ENCODE measurements at places on chromosomes 3 and 15.

GRCh38 chr3:116318370-116318769 lies 126.9 kb downstream of the LSAMP start:
- no peak for ATAC-seq

DNA sequence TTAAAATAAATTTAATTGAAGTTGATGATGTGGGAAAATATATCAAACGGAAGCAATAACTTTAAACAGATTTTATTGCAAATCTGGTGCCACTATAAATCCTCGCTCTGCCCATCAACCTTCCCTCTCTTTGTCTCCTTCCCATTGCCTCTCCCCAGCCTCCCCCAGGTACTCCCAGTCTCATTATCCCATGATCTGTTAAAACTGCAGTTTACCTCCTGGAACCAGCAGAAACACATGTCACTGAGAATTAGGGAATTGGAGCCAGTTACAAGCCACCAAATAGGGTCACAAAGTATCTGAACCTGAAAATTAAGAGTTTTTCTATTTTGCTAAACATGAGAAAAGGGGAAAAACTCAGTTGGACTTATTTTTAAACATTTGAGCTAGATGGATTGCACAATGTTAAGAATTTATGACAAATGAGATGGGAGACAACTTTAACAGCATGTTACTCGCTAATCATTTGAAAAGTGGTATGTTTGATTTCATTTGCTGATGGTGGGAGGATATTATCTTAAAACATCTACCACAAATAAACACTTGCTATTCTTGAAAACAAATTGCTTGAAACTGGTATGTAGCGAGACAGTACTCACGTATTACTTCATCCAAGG lies 2.4 kb downstream of the PLCH1 start:
- no peak for ATAC-seq

DNA sequence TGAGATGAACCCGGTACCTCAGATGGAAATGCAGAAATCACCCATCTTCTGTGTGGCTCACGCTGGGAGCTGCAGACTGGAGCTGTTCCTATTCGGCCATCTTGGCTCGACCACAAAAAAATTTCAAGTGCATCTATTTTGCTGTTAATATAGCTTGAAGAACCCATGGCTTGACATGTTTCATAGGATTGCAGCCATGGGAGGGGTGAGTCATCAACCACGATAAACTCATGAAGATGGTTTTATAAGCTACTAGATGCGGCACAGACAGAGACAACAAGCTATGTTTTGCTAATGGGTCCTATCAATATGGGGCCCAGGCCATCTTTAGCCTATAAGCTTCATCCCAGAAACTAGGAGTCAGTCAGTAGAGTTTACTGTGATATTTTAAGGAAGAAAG lies 100.4 kb upstream of the PHLDB2 start:
- ATAC-seq, result no peak

DNA sequence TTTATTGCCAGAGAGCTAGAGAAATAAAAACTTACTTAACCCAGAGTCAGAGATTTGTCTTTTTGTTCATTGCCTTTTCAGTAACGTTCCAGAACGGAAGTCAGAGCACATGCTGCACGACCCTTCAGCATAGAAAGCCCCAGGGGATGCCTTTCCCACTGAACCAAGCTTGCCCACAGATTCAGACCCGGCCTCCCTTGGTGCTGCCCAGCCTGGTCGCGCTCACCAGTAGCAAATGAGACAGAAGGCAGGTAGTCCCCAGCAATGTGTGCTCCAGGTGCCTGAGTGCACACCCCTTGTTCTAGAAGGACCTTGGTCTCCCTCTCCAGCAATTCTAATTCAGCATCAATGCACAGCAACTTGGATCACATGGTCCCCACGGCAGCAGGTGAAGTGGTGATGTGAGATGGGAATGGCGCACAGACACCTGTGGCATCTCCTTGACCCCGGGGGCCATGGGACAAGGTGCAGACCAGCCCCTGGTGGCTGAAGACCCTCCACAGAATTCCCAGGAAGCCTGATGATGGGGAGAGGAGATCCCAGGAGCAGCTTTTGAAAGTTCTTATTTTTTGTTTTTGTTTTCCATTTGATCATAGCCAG lies 91.8 kb upstream of the IQSEC1 start:
- ATAC-seq, result no peak

- ATAC-seq, result no peak
These were observed 197.5 kb upstream of the NR2E3 start for GRCh38 chr15:71612869-71613268.

- ATAC-seq, result no peak
These were observed 8.3 kb upstream of the SUCLG2 start for GRCh38 chr3:67662733-67663132.

- ATAC-seq, result no peak
These were observed 23.5 kb downstream of the MYH15 start for GRCh38 chr3:108486941-108487340.

DNA sequence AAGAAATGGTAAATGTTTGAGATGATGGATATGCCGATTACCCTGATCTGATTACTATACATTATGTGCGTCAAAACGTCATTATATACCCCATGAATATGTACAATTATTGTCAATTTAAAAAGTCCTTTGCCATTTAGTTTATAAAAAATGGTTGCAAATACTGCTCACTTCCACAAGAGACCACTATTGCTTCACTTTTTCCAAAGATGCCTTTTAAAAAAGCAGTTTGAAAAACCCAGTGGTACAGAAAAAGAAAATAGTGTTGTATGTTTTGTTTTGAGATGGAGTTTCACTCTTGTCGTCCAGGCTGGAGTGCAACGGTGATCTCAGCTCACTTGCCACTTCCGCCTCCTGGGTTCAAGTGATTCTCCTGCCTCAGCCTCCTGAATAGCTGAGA lies 39.3 kb downstream of the EDEM1 start:
- no peak for ATAC-seq

- no peak for ATAC-seq
These were observed 13.3 kb downstream of the EIF3J start for GRCh38 chr15:44550256-44550655.

DNA sequence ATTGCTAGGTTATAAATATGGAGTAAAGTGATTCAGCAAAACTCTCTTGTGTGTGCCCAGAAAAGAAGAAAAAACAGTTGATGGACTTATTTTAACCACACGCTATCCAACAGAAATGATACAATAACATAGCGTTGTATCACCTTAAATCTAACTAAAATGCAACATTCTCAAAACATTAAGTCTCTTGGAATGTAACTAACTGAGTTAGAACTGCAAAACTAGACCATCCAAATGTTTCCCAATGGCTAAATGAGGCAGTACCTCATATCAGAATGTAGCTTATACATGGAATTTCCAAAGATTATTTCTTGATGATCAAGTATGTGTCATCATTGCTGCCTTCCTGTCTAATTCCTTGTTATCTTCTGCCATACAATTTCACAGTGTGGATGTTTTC lies 187.9 kb downstream of the CNTN3 start:
- no peak for ATAC-seq

DNA sequence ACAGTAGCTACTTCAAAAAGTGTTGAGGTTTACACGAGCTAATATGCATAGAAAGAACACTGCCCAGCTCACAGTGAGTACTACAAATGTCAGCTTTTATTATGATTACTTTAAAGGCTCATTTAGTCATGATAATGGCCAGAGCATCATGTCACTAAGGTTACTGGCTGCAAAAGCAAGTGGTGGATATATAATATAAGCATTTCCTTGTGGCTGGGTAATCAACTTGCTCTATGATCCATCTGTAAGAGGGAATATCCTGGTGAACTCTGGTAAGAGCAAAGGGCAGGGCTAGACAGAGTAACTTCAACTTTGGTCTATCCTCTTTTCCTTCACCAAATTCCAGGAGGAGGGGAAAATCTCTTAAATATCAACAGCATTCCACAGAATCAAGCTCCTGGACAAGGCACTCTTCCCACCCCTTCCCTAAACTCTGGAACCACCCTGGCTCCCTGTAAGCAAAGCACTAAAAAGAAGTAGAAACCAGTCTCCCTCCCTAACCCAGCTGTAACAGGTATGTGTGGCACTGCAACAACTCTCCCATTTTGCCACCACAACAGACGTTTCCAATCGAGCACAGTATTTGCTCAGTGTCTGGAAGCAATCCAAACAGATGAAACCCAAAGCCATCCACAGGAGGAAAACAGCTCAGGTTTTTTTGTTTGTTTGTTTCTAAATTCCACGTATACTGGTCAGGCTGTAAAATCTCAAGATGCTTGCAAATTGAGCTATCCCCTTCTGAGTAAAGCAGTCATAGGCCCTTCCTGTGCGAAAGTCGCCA lies 13.4 kb downstream of the B4GALT4 start:
- no peak for ATAC-seq

- no peak for ATAC-seq
These were observed 29.8 kb upstream of the MB21D2 start for GRCh38 chr3:192947421-192947820.

DNA sequence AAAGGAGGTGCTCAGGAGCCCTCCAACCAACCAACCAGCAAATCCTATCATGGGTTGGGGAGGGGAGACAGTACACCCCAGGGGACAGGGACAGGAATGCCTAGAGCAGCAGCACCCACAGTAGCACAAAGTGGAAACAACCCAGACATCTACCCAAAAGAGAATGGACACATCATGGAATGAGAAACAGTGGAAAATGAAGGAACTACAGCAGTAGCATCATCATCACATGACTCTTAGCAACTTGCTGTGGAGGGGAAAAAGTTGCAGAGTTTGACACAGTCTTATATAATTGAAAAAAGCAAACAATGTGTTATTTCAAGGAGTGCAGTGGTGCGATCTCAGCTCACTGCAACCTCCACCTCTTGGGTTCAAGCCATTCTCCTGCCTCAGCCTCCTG lies 11.0 kb downstream of the C3orf22 start:
- no peak for ATAC-seq

DNA sequence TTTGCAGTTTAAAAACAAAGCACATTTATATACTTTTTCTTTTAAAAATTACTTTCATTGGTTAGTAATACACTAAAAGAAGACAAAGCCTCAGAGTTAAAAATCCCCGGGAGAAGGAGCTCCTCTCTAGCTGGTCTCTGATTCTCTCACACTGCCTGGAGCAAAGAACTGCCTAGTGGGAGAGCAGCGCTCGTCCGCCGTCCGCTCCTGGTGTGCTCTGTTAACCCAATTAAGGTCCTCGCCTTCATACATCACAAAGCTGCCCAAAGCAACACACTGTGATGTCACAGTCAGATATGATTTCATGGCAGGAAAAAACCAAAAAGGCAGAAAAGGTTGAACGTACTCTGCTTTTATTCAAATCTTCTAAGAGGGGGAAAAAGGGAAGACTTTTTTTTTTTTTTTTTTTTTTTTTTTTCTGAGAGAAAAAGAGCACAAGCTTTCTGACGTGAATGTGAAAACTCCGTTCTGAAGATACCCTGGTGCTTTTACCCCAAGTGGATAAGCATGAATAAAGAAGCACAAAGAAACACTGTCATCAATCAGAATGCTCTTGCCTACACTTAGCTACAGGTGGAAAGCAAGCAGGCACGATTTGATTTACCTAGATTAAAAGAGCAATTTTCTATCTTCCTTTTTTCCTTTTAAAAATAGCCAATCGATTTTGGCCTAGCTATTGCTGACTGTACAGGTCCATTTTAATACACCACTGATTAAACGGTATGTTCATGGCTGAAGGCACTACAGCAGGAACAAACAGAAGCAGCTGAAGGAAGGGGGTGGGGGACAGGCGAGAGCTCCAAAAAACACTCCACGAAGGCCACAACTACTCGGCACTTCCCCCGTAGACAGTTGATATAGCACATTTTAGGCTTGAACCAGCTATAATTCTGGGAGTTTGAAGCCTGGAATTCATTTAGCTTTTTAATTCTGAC lies 115.2 kb downstream of the TIGIT start:
- ATAC-seq, result no peak

GRCh38 chr3:196624067-196624790 lies 15.3 kb upstream of the NRROS start:
- peak; percentile 58 for ATAC-seq

Measured in gastroesophageal sphincter (tissue), 4 donors.